ENCODE measurements at places on chromosomes 4 and X.
A peak's percentile ranks its signal among the peaks of the same experiment; 100 is the strongest.

GRCh38 chr4:173038192-173038896 lies 130.3 kb upstream of the GALNT7 start:
- no peak for DNase-seq

DNA sequence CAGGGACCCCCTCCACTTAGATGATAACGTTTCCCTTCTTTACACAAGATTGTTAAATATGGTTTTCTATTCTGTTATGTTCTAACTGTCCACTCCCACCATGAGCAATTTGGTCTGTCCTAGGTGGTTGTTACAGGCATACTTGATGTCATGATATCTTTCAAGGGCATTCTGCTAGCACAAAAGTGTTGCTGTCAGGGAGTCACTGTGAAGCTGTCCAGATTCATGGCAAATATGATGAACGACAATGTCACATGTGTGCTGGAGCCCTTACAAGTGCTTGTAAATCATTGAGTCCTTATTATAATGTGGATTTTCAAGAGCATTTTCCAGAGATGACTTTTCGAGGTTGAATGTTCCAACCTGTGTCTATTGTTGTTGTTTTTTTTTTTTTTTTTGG lies 1250.7 kb upstream of the PRKX start:
- DNase-seq = no peak

- DNase-seq = no peak
These were observed 132.7 kb downstream of the TRAM1L1 start for GRCh38 chr4:116952530-116953136.

DNA sequence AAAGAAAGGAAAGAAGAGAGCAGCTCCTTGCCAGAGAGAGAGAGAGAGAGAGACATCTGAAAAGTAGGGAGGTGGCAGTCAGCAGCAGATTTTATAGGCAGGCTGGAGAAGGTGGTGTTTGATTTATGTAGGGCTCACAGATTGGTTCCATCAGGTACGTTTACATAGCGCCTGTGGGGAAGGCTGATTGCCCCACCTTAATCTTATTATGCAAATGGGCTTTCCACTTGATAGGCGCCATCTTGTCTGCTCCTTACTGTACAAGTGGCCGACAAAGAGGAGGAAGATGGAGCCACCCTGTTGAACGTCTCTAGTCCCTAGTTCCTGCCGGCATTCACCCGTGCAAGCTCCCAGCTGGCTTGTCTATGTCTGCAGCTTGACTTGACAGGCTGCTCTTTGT lies 49.1 kb upstream of the DHRSX start:
- peak; percentile 23 for DNase-seq

DNA sequence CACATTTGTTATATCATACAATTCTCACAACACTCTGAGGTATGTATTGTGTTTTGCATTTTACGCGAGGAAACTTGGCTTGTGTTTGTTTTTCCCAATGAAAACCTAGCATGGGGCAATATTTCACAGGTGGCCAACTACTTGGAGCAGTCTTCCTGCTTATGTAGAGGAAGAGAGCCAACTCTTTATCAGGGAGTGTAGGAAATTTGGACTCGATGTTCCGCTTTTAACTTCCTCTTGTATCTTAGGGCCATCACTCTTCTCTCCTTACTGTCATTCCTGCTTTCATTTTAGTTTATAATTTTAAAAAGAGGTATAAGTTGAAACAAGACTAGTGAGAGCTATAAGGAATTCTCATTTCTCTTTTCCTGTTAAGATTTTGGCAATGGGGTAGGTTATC lies 107.7 kb upstream of the RPS6KA3 start:
- DNase-seq = no peak

DNA sequence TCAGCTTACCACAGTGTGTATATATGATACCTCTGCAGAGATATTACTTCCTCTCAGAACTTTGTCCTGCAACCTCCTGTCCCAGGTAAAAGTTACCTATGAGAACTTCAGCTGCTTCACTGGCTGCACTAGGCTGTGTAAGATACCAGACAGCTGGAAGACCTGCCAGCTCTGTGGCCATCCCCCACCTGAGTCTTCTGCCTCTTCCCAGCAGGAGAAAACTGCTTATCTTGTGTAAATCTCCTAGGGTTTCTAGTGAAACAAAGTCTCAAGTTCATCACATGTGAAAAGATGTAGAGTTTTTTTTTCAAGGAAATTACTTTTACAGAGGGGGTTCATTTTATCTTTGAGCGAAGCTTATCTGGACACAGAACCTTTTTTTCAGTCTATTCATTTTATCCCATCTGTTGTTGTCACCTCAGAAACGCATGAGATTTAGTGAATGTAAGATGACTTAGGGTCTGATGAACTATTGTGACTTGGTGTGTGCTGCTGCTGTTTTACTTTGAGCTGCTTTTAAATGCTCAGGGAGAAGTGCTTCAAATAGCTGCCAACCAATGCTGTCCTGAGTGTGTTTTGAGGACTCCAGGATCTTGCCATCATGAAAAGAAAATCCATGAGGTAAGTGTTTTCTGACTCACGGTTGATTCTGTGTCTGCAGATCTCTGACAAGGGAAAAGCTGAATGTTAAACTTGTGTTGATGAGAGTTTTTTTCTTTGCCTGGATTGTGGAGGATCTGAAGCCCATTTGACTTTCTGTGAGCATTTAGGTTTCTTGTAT lies 187.8 kb downstream of the FRAS1 start:
- DNase-seq = no peak

Data from NCI-H2227 treated with DMSO at 0.1 percent for 48 hours (cell line).